ENCODE measurements at places on chromosomes 5 and 9.

GRCh38 chr9:70262366-70262765 lies 3.6 kb downstream of the SMC5 start:
- DNase-seq: no peak

GRCh38 chr5:167779644-167780043 lies 511.8 kb upstream of the WWC1 start:
- no peak for DNase-seq

DNA sequence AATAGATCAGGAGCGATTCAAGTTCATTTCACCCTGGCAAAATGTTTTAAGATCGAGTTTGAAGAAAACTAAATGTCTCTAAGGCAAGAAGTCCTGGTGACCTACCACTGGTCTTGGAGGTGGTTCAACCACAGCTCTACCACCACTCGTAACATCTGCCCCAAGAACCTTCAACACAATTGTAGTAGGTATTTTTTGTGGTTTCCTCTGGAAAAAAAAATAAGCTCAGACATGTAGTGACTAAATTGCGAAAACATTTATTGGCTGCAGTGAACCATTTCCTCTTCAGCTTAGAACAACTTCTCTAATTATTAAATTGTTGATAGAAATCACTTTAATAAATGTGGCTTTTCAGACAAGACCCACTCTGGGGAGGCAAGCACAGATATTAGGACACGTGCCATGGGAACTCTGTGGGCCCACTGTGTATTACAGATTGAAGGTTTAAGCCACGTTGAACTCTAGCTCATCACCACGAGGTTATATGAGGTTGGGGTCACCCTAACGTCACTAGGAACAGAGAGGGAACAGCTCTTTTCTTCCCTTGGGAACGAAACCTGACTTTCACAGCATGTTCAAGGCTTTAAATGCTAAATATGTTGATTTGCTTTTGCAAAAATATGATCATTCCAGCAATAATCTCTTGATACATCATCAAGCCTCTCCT lies 142.9 kb downstream of the HSD17B3 start:
- DNase-seq: peak; percentile 1

DNA sequence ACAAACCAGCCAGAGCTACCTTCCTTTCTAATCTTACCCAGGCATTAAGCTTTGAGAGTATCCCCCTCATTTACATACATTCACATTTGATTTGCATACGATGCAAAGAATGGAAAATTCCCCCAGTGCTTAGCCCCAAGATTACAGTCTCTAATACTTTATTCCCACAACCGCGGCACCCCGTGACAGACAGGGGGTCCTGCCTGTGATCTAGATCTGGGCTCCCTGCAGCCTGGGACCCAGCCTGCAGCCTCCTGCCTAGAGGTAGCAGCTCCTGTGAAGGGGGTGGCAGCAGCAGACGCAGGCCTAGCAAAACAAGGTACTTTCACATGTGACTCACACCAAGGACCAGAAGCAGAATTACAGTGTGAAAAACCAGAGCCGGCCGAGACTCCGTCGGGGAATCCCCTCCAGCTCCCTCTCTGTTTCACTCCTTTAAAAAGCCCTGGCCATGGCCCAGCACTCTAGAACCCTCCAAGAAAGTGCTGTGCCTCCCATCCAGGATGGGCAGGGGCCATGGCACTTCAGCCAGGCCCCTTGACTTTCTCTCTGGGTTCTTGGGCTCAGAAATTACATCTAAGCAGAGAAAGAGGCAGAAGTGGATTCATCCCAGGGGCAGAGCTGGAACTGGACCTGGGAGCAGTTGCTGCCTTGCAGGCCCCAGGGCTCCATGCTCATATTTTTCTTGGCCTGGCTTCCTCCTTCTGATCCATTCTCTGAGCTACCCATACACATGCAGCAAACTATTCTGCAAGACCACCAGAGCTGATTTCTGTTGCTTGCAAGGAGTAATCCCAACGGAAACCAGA lies 14.0 kb upstream of the TCF7 start:
- no peak for DNase-seq

DNA sequence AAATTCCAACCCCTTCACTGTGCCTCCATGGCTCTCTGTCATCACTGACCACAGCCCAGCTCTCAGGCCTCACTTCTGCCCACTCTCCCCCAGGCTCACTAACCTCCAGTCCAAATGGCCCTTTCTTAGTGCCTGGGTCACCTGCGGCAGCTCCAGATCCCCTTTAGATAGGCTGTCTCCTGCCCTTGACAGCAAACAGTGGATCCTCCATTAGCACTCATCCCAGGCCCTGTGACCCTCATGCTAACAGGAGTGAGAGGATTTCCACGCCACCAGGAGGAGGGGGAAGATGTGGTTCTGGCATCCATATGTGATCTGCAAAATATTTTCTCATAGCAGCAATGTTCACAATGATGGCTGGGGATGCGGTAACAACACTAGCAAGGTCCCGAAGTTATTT lies 139.4 kb downstream of the DCP2 start:
- no peak for DNase-seq

DNA sequence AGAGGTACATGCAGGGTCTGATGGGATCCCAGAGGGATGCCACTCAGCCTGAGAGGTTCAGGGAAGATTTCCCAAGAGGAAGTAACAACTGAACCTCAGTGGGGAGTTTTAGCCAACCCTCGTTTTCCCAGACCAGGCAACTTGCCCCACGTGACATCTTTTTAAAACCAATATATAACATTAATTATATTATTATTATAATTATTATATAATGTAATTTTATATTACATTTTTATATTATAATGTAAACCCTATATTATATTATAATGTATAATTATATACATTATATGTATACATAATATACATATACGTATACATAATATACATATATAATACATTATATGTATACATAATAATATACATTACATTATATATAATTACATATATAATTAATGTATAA lies 62.8 kb upstream of the WWC1 start:
- no peak for DNase-seq

- DNase-seq: peak; percentile 3
These were observed 28.9 kb downstream of the TCF7 start for GRCh38 chr5:134143431-134143830.

GRCh38 chr9:33894316-33894715 lies 77.4 kb downstream of the UBE2R2 start:
- DNase-seq: no peak

GRCh38 chr9:128145536-128145935 lies 3.7 kb upstream of the LCN2 start:
- no peak for DNase-seq

DNA sequence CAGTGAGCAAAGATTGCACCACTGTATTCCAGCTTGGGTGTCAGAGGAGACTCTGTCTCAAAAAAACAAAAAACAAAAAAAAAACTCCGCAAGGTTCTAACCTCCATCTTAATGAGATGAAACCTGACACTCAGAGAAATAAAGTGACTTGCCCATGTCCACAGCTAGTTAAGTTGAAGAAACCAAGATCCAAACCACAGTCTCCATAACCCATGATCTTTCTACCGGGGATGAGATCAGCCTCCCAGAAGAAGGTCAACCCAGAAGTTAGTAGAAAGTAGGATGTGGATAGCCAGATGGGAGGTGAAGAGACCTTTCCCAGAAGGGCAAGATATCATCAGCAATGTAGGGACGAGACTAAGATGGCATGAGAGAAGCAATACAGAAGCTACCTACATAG lies 140.4 kb upstream of the ADRA1B start:
- DNase-seq: no peak

DNA sequence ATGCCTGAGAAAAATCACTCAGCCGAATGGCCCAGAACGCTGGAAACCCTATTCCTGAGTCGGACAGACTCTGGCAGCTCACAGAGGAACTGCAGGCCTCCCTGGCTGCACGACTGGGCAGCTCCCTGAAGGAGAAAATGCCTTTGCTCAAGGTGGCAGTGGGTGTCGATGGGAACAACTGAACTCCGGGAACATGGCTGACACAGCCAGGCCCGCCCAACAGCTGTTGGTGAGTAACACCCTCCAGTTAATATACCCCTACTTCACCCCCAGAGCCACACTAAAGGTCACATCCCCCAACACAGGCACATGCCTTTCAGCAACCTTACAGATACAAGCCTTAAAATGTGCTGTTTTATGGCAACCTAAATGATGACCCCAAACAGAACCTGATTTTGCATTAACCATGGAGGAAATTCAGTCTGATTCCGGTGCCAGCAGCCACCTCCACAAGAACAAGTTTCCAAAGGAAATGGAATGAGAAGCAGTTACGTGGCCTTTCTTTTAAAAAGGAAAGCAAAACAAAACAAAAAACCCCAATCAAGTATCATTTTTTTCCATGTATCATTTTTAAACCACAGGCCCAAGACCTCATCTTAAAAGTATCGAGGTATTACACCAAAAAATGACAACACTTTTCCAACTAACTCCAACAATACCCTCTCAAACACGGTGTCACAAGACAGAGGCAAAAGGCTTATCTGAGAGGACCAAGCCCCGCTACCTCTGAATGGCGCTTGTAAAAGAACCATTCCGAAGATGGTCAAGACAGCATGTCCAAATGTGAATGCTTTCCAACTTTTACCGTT lies 3.1 kb downstream of the KLF9 start:
- DNase-seq: no peak

GRCh38 chr5:166346726-166347374 lies 1944.6 kb upstream of the WWC1 start:
- no peak for DNase-seq

DNA sequence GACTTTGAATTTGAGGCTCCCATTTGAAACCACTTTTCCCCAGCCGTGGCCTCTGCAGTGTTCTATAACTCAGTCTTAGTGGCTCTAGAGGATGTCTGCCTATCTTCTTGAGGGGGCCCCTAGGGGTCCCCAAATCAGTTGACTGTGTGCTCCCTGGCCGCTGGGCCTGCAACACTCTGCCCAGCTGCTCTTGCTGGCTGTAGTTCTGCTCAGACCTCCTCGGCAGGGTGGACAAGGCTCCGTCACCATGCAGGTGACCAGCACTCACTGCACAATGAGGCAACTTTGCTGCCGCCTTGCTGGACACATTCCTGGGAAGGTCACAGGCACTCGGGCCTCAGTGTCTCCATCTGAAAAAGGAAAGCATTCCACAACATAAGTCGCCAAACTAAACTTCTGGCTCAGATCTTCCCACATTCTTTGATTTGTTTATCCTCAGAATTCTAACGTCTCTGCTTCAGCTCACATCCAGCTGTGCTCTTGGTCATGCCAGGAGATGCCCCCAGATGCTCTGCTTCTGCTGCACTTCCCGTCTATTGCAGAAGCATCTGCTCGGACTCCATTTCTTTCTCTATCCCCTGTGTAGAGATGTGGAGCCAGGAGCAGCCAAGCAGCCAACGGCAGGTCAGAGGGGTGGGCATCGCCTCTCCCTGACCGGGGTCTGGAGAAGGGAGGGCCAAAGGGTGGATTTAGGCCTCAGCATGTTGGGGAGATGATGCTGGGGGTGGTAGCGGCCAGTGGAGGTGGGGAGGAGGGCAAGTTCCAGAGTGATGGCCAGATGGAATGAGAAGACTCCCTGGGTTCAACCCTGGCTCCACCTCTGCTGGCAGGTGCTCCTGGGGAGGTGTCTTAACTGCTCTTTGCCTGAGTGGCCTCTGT lies 133.6 kb downstream of the MVB12B start:
- no peak for DNase-seq

DNA sequence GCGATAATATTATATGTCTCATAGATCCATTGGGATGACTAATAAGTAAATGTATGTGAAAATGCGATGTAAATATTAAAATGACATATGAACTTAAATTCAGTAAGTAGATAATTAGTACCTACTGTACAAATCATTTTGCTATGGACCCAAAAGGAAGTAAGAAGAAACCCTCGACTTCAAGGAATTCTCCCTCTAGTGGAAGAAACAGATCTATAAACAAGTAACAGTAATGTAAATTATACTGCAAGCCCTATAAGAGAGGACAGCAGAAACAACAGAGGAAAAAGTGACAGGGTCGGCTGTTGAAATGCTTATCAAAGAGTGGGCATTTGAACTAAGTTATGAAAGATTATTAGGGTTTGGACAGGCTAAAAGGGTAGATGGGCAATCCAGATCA lies 320.3 kb downstream of the DMAC1 start:
- DNase-seq: no peak

- no peak for DNase-seq
These were observed 10.5 kb upstream of the B4GALT1 start for GRCh38 chr9:33177639-33178038.

DNA sequence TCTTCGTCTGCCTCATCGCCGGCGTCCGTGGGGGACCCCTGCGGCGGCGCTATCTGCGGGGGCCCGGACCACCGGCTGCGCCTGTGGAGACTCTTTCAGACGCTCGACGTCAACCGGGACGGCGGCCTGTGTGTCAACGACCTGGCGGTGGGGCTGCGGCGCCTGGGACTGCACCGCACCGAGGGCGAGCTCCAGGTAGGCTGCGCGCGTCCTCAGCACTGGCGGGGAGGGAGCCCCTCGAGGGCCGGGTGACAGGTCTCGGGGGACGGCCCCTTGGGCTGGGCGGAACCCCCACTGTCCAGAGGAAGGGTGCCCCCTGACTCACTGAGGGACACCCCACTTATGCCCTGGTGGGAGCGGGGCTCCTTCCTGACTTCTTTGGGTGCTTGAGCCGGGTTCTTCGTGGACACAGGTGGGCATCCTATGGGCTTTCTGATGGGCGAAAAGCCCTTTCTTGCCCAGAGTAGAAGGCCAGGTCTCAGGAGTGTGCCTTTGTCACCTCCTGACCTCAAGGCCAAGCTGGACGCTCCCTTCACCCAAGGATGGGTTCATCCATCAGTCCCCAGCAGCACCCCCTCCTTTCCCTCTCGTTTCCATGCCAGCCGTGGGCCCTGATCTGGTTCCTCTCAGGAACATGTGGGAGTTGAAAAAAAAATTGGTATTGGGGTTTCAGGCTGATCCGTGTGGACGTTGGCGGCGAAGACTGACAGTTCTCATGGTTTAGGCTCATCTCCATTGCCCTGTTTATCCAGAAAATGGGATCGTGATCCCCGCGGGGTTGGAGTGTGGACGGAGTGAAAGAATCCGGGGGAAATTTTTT lies 564 bp downstream of the SLC25A25 start:
- no peak for DNase-seq

- no peak for DNase-seq
These were observed 5.2 kb downstream of the LTC4S start for GRCh38 chr5:179798771-179799643.

DNA sequence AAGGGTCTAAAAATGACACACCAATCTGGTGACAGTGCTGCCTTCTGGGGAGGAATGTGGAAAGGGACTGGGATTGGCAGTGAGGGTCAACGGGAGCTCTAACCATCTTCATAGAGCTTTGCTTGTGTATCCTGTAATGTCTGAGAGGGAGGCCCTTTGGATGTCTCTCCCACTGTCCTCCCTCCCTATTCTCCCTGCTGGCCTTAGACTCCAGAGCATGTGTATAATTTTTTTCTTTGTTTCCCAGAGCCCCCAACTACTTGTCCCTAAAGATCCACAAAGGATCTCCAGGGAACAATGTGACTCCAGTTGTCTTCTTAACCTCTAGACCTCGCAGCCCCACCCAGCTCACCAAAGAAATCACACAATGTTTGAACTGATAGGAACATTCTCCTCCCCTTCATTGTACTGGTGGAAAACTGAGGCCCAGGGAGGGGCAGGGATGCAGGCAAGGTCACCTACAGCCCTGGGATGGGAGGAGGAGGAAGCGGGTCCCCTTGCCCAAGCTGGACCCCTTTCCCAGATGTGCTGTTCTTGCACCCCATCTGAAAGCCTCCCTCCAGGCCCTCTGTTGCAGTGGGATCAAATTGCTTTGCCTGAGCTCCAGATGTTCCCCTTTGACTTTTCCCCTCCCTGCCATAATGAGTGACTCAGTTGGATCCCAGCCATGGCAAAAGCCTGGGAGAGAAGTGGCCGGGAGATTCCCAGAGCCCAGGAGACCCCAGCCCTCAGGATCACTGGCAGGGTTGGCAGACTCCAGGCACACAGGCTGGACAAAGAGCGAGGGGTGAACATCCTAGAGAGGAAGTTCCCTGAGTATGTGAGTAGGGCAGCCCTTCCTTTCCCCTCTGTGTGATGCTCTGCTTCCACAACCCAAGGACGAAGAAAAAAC lies 21.8 kb downstream of the SPARC start:
- no peak for DNase-seq

Data from WERI-Rb-1 (cell line).